ENCODE measurements at places on chromosomes 13 and 19. TPM values are rescaled to one million over a fixed set of nuclear protein-coding genes. Genes with fewer than 3 reads are reported as not detected.

Gene ZNF556
- not detected for total RNA-seq

Gene FAM83E
- total RNA-seq: 4.4 TPM

Gene IZUMO2
- not detected for total RNA-seq

DNA sequence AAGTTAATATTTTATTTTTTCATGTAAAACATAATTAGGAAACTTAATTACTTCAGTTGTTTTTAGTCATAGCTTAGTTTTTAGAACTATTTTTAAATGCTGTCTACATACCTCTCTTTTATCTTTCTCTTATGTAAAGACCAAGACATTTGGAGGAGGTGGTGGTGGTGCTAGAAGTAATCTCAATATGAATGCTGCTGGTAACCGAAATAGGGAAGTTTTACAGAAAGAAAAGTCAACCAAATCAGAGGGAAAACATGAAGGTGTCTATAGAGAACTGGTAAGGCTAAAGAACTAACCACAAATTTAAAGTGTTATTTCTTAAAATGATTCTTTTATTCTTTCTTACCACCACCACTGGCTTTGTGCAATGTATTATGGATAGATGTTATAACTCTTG, 97.3 kb downstream of the TDRD3 start:
- DNase-seq: no peak

Gene RNF113B
- total RNA-seq: not detected

GRCh38 chr19:16922949-16923348, 34.1 kb downstream of the F2RL3 start:
- DNase-seq: no peak

DNA sequence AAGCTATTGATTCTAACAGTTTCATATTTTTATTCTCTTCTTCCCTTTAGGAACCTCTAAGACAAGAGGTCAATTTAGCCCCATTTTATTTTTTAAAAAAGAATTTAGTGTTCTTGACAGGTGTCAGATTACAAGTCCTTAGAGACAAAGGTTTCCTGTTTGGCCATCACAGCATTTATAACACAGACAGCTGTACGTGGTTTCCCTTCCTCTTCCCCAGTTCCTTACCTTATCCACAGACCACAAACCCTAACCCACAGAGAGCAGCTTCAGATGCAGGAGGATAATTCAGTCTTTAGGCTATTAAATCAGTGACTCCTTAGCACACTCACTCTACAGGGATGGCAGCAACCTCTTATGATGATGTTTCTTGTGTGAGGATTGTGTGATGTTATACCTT, 1210.1 kb downstream of the DIAPH3 start:
- DNase-seq: no peak

DNA sequence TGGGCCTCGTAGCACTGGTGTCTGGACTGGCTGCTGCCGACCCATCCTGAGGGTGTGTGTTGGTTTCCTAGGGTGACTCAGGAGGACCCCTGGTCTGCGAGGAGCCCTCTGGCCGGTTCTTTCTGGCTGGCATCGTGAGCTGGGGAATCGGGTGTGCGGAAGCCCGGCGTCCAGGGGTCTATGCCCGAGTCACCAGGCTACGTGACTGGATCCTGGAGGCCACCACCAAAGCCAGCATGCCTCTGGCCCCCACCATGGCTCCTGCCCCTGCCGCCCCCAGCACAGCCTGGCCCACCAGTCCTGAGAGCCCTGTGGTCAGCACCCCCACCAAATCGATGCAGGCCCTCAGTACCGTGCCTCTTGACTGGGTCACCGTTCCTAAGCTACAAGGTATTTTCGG, 13.8 kb downstream of the TIMM13 start:
- DNase-seq: no peak

DNA sequence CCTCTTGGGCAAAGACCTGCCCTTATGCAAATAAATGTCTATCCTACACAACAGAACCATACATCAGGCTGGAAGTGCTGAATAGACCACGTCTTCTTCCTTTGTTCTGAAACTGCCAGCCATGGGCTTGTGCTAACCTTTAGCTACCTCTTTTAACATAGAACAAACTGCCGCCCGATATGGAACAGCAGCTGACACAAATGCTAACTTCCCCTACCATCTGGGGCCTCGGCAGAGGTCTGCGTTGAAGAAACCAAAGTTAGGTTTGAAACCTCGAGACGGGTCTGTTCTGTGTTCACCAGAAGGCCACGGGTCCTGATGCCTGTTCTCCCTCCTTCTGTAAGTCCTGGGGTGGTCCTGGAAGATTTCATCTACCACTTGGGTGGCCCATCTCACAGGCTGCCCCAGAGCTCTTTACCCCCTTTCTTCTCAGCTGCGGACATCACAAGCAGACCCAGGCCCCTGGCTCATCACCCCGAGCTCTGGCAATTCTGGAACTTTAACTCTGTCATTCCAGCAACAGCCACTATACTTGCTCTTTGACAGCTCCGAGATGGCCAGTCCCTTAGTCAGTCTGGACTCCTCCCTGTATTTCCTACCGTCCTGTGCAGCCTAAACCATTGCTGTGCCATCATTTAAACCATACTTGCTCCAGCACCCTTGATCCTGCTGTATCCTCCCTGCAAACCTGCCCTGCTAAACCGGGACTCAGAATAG, 146.7 kb downstream of the USP12 start:
- no peak for DNase-seq

Data from activated naive CD8-positive, alpha-beta T cell treated with anti-CD3 and anti-CD28 coated beads for 36 hours (primary cell).